Left lung (tissue), 14 donors: ENCODE measurements at places on chromosomes 4 and X. TPM values are rescaled to one million over a fixed set of nuclear protein-coding genes. Genes with fewer than 3 reads are reported as not detected.

The MAGEB1 gene
- total RNA-seq: not detected

DNA sequence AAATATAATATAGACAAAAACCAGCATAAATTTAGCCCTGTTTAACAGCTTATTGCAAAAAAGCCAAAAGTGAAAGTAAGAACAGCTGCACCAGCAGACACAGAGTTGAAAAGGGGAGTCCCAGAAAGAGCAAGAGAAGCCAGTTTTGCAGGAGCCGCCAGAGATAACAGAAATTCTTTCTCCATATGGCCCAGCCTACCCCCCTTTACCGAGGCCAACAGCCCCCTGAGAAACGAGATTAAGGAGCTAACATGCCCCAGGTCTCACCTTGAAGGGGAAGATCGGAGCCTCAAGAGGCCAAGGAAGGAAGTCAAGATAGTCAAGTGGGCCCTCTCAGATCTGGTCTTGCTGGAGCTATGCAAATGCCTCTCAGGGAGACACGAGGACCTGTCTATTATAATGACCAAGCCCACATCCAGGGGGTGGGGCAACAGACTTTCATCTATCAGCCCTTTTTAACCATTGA lies 4.8 kb downstream of the ACOX3 start:
- peak overlapping the region; percentile 32 for H3K4me3 ChIP-seq
- H3K27ac ChIP-seq: peak overlapping the region; percentile 58
- H3K36me3 ChIP-seq: no peaks in the 10 kb centered on the region
- DNase-seq: no peak
- no peaks in the 10 kb centered on the region for H3K27me3 ChIP-seq

DNA sequence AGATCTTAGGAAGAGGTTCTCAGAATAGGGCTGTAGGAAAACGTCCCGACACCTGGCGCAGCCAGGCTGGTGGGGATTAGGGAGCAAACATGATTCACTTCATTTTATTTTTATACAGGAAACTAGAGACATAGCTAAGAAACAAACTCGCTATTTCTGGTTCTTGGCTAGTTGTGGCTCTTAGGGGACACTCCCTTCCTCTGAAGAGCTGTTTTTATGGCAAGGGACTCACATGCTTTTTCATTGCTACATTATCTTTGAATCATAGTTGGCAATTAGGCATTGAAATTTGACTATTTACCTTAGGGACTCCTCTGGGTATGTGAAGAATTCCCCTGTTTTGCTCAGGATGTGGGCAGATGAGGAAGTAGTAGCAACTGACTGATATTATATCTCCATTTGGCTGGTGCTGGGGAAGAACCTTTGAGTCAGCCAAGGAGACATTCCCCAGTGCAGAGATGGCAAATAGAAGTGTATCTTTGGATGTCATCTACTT lies 174.5 kb downstream of the SMIM20 start:
- no peak for DNase-seq
- H3K4me3 ChIP-seq: no peak overlapping the region
- H3K27me3 ChIP-seq: no peaks in the 10 kb centered on the region
- H3K4me1 ChIP-seq: peaks cover 16% of the 10 kb centered on the region
- no peak overlapping the region for H3K27ac ChIP-seq

DNA sequence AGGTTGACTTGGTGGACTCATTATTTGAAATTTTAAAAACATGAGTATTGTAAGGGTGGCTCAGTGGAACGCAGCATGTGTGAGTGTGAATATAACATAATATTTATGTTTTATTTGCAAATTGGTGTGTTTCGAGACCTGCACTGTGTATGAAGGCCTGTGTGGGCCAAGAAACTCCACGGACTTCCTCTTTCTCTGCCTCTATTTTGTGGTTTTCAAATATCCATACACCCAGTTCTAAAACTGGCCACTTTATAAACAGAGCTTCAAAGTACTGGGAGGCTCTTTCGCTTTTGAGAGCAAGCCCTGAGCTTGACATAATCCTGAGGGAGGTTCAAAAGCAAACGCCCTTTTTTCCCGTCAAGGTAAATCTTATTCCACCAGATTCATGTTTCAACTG lies 187.7 kb downstream of the GPAT3 start:
- H3K36me3 ChIP-seq: no peaks in the 10 kb centered on the region
- no peak overlapping the region for H3K4me3 ChIP-seq
- no peak for DNase-seq

The FRMD7 gene
- not detected for total RNA-seq

DNA sequence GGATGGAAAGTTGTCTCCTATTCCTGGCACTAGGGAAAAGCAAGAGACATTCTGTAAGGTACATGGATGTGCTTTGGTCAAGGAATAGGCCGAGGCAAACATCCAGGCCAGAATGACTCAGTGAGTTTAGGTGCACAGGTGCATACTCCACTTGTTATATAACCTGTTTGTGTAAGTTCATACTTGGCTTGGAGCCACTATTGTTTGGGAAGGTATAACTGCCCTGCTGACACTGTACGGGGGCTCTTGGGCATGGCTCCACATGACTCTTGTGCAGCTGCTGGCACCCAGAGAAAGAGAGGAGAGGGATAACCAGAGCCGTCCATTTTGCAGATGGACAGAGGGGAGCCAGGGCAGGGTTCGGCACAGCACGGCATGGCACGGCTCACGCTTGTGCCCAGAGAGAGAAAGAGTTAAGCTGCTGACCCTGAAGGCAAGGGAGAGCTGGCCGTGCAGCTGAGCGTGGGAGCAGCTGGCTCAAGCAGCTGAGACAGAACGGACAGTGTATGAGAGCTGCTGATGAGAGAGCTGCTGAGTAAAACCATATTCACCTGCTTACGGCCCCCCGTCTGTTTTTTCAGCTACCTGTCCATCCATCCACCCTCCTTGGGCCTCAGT lies 98.0 kb downstream of the SLC2A9 start:
- DNase-seq: no peak
- H3K27me3 ChIP-seq: no peaks in the 10 kb centered on the region
- no peak overlapping the region for H3K27ac ChIP-seq
- no peak overlapping the region for H3K4me3 ChIP-seq
- no peaks in the 10 kb centered on the region for H3K4me1 ChIP-seq
- H3K36me3 ChIP-seq: no peaks in the 10 kb centered on the region

The PPEF2 gene
- total RNA-seq: not detected

DNA sequence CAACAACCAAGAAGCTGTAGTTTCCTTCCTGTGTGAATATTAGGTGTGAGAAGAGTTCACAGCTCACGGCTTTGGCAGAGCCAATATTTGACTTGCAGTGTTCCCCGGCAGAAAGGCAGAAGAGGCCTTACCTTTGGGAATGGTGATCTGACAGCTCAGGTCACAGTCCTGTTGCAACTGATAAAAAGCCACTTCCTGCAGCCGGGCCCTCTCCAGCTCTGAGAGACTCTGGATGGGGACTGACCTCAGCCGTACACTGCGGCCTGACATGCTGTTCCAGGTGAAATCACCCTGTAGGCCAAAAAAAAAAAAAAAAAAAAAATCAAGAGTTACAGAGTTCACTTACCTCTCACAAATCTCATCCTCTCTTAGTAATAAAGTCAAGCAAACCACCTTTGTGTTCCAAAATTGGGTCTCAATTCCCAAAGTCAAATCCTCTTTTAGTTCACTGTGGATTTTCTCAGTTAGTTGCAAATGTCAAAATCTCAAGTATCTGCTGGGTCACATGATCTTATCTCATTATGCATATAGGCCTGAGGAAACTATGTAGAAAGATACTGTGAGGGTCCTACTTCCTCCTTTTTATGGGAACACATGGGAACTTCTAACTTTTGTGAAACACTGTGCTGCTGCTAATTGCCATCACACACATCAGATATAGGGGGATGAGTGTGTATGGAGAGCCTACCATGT lies 38.6 kb upstream of the AMELX start:
- no peak overlapping the region for H3K4me3 ChIP-seq
- H3K36me3 ChIP-seq: no peaks in the 10 kb centered on the region
- no peaks in the 10 kb centered on the region for H3K4me1 ChIP-seq
- DNase-seq: no peak
- no peaks in the 10 kb centered on the region for H3K27me3 ChIP-seq

- H3K4me1 ChIP-seq: no peaks in the 10 kb centered on the region
- DNase-seq: no peak
- H3K27ac ChIP-seq: no peak overlapping the region
- H3K36me3 ChIP-seq: no peaks in the 10 kb centered on the region
- H3K27me3 ChIP-seq: peaks cover 36% of the 10 kb centered on the region
These were observed 86.7 kb downstream of the JAKMIP1 start for GRCh38 chr4:6113641-6114040.

DNA sequence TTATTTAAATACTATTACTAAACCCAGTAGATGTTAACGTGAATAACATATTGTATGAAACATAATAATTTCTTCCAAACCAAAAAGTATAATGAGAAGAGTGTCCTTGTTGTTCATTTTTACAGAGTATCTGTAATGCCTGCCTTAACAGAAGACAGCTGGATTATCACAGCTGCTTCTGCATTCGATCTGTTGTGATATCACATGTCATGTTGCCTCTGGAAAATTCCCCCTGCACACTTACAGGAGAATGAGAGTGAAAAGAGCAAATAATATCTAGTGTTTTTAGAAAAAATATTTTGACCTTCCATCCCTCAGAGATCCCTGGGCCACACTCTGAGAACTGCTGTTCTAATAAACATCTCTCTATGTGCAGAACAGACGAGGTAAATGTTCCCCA lies 240.1 kb upstream of the NOCT start:
- no peaks in the 10 kb centered on the region for H3K27me3 ChIP-seq
- no peak for DNase-seq
- H3K4me3 ChIP-seq: no peak overlapping the region
- H3K4me1 ChIP-seq: no peaks in the 10 kb centered on the region
- no peaks in the 10 kb centered on the region for H3K36me3 ChIP-seq

GRCh38 chr4:53132132-53132891 lies 233.5 kb downstream of the SCFD2 start:
- no peaks in the 10 kb centered on the region for H3K27me3 ChIP-seq
- DNase-seq: peak; percentile 64
- no peak overlapping the region for H3K4me3 ChIP-seq
- no peaks in the 10 kb centered on the region for H3K36me3 ChIP-seq
- no peaks in the 10 kb centered on the region for H3K4me1 ChIP-seq
